ENCODE measurements at places on chromosomes 3 and 15.

GRCh38 chr15:48683991-48684765, 38.7 kb upstream of the FBN1 start:
- no peak for DNase-seq

- no peak for DNase-seq
Measured at GRCh38 chr3:43180027-43180426, 74.1 kb upstream of the POMGNT2 start.

DNA sequence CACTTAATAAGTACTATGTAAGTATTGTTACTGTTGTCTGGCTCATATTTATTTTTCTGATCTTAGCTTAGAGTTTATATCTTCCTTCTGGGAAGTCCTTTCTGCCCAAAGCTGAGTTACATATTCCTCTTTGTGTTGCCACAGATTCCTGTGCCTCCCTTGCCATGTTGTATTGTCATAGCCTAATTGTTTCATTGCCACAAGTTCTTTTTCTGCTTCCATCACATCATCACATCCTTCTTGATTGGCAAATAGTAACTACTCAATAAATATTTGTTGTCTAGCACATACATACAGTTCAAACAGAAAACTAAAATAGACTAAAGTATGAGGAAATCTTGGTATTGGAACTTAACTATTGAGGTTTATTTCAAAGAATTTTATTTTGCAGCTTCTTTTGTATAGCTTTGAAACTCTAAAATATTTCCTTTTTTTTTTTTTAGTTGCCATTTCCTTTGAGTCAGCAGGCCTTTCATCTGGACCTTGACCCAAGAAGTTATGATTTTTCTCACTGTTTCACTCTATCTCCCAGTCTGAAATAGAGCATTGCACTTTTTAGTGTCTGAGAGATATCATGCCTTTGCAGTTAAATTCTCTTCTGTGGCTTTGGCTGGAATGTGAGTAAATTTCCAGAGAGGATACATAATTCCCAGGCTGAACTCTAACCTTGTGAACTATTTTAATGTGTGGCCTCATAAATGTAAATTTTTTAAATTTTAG, 98.2 kb downstream of the ZNF609 start:
- no peak for DNase-seq

- no peak for DNase-seq
Measured at GRCh38 chr3:174440253-174440701, 418.9 kb upstream of the NAALADL2 start.

GRCh38 chr15:49380912-49381311, 42.1 kb upstream of the FGF7 start:
- no peak for DNase-seq

GRCh38 chr15:28066231-28066630, 32.9 kb downstream of the OCA2 start:
- no peak for DNase-seq

GRCh38 chr3:64141476-64141875, 83.8 kb downstream of the PRICKLE2 start:
- no peak for DNase-seq

DNA sequence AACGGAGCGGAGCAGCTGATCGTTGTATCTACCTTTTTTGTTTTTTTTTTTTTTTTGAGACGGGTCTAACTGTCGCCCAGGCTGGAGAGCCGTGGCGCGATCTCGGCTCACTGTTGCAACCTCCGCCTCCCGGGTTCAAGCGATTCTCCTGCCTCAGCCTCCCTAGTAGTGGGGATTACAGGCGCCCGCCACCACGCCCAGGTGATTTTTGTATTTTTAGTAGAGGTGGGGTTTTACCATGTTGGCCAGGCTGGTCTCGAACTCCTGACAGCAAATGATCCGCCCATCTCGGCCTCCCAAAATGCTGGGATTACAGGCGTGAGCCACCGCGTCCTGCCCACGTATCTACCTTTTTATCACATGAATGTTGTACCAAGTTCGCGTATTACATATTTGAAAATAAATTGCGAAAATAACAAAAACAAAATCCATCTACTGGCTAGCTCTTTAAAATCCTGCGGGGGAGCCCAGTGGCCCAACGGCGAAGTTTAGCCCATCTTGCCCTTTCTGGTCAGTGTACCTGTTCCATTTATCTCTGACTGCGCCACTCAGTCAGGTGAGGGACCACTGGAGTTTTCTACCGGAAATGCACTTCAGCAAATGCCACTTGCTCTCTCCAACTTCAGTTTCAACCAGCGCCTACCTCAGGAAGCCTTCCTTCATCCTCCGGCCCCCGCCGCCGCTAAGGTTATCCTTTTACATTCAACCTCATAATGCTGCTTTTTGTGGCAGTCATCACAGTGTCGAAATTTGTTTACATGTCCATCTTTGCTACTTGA, 1.2 kb upstream of the EIF3J start:
- no peak for DNase-seq

- DNase-seq: no peak
Measured at GRCh38 chr3:103372031-103372430, 937.2 kb downstream of the ZPLD1 start.

- DNase-seq: no peak
Measured at GRCh38 chr3:58628823-58629562, 37.6 kb downstream of the FAM3D start.

- no peak for DNase-seq
Measured at GRCh38 chr3:47976135-47976732, 40.0 kb downstream of the MAP4 start.

GRCh38 chr3:150079029-150079739, 108.5 kb upstream of the PFN2 start:
- DNase-seq: no peak

DNA sequence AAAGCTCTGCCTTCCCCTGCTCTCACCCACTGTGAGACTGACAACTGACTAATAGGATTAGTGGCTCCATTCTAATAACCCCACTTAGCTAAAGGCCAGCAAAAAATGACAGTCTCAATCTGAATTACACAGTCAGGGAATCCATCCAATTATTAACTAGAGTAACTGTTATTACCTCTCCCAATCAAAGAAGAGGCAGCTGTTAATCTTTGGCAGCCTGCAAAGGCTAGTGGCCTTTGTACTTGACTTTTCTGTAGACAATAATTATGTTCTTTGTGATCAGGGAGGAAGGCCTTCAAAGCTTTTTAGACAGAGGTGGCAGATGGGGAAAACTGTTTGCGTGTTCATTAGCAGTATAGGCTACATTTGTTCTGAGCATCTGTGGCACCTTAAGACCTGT, 177.7 kb downstream of the ISL2 start:
- DNase-seq: no peak

- no peak for DNase-seq
Measured at GRCh38 chr15:91886878-91887277, 33.4 kb downstream of the SLCO3A1 start.

DNA sequence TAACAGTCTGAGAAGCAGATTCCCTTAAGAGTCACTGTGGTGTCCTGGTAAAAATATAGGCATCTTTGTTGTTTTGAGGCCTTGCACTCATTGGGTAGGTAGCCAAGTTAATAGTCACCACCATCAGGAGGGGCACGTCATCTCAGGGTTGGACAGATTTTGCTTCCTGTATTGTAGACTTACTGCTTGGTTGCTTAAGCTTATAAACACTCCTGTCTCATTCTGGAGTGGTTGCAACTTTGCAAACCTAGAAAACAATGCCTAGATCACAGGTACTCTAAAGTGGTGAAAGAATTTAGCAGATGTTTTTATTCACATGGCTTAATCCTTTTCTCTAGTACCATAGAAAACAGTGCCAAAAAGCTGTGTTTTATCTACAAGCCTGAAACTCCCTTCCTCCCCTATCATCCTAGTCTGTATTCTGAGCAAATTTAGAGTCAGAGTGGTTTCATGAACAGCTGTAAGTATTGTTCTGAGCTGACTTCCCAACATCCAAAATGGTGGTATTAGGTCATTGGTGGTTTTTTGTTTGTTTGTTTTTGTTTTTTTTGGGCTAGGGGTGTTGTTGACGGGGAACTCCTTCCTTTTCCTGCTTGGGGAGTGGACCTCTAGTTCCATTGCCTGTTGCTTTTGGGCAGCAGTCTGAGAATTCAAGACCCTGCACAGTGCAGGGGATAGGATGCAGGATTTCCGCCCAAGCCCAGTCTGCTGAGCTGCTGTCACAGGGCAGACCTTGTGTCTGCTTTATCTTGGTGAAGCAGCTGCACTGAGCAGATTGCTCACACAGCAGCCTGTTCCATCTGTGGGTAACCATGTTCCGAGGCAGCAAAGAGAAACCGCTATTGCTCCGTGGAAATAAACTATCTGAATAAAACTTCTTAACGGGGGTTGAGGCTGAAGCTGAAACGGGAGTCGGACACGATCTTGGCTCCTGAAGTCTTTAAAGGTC, 202.0 kb downstream of the AKAP13 start:
- no peak for DNase-seq

DNA sequence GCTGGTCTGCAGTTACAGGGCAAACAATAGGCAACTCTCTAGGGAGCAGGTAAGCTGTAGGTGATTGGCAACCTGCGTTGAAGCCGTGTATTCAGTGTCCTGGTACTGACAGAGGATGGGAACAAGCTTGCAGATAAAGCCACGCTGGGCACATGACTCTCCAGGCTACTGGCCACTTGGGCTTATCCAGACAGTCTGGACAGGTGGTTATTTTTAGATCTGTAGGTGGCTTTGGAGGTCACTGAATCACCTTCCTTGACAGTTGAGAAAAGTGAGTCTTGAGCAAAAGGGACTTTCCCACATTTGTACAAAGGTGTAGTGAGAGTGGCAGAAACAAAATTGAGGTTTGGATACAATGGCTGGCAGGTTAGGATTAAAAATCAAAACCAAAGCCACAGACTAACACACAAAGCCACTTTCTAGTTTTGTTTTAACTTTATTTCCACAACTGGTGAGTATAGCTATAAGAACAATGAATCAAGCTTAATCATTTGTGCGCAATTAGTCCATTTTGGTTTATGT, 22.3 kb upstream of the IL1RAP start:
- no peak for DNase-seq

DNA sequence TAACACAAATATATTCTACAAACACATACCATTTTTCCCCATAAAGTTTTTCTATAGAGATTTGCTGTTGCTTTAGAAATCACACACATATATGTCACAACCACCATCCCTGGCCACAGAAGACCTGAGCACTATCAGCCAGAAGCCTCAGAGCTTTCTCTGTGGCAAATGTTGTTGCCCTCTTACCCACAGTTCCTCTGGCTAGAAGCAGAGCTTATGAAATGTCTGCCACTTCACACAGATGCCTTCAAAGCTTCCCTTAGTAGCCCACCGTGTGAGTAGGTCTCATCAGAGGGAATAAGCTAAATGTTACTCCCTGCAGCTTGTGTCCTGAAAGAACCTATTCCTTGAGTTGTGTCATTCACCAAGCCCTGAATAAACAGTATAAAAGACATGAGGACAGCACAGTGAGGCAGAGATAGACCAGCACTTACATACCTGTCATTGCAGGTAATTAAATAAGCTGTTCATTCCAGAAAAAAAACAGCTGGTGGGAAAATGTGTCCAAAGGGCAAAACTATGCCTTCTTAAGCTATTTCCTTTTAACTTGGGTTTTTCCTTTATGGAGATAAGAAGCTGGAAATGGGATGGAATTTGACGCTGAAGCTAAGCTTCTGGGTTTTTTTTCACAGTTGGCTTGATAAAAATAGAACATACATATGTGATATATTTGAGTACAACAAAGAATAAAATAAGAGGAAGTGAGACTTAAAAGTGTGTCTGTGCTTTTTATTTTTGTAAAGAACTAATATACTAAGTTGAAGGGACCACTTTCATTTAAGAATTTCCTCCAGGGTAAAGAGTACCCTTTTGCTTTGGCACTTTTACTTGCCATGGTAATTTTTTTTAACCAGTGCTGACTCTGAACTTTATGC, 391.4 kb downstream of the KCNH8 start:
- no peak for DNase-seq

- DNase-seq: no peak
Measured at GRCh38 chr3:134544316-134544715, 58.5 kb downstream of the CEP63 start.

DNA sequence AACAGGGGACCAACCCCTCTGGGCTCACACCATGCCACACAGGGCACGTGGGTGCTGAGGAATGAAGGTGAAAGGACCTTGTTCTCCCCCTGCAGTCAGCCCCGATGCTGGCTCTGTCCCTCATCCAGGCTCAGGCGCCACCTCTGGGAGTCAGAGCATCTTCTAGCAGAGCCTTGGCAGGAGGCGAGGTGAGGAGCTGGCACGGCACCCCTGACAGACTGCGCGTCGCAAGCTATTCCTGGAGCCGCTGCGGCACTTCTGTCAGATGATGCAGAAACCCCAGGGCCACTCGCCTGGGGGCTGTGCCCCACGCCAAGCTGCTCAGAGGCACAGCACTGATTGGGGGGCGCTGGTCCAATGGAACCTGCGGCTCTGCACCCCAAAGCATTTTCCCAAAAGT, 62.0 kb downstream of the MGLL start:
- DNase-seq: no peak

DNA sequence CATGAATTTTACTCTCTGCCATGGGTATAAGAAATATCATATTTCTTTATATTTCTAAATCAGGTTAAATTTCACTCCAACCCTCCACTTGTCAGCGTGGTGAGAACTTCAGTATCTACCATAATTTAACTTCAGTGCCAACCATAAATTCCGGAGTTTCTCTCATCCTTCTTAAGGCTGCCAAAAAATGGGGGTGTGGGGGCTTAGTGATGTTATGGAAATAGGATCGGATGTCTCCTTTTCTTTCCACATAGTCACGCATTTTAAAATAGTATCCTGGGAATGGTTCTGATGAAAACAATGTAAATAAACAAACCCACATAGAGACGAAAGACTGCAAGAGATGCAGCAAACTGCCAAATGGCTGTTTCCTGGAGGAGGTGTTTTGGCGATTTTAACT, 12.9 kb upstream of the FAM3D start:
- DNase-seq: no peak

DNA sequence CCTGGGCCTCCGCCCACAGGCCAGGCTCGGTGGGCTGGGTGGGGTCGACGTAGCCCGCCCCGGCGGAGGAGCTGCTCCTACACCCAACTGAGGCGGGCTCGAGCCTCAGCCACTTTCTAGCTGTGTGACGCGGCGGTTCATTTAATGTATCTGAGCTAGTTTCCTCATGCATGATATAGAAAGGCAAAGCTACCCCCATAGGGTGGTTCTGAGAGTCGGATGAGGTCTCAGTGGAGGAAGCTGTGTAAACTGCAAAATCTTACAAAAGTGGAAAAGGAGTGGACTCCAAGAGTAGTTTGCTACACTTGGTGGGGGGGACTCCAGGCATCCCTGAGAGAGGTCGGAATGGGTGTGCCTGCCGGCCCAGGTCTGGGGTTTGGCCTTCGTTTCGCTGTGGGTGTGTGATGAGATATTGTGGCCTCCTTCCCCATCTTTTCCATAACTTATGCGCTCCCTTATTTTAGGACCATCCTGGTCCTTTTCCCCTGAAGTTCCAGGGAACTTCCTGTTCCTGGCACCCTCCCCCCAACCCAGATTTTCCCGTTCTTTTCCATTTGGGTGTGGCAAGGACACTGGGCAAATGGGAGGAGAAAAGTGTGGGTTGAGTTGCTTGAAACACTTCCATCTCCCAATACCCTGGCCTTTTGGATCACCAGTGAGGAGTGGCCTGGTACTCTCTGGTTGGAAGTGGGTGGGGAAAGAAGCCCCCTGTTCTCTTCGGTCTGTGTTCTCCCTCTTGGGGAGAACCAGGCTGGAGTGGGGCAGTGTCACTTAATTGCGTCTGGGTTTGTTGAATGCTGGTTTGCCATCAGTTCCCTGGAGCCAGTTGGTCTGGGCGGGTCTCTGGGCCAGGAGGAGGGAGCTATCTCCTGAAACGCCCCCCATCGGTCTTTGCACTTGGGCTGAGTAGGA, 1.1 kb downstream of the PDIA5 start:
- peak; percentile 16 for DNase-seq

All from stimulated activated CD4-positive, alpha-beta T cell treated with anti-CD3 and anti-CD28 coated beads, Interleukin-1b, Interleukin-23, amount 100 ng/mL, for 24 hours (primary cell).